Stimulated activated CD4-positive, alpha-beta T cell treated with anti-CD3 and anti-CD28 coated beads, Interleukin-2, amount 100 ng/mL, for 24 hours (primary cell): ENCODE measurements at places on chromosomes 1 and 21.
A peak's percentile ranks its signal among the peaks of the same experiment; 100 is the strongest.

GRCh38 chr1:232980986-232981560 lies 30.7 kb downstream of the NTPCR start:
- no peak for DNase-seq

DNA sequence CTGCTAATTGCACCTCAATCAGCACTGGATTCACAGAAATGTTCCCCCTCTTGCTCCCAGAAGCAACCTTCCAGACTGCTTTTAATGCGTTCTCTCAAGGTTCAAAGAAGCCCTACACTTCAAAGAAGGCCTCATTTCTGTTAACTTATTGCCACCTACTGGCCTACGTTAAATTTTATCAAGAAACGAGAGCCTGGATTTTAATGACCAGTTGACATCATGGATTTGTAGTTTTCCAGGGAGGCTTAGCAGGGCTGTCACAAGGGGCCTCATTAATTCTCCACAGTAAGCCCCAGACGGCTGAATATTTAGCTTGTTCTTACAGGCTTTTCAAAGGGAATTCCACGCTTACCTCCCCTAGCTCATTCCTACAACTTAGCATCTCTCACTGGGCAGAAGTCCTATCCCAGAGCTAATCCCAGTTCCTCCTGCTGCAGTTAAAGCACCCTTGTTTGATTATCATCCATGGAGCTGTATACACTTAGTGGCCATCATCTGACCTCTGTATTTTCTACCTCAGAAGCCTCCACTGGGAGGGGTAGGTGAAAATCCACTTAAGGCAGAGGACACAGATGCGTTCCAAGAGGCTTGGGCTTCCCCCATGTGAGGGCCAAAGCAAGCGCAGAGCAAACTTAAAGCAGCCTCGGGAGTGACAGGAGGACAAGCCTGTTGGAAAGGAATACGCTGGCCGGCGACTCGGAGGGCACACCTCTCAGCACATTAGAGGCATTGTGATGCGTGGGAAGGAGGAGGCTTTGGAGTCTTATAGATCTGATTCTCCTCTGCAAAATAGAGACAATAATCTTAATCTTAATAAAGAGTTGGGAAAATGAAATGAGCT lies 32.2 kb upstream of the CYP4X1 start:
- DNase-seq, result no peak

DNA sequence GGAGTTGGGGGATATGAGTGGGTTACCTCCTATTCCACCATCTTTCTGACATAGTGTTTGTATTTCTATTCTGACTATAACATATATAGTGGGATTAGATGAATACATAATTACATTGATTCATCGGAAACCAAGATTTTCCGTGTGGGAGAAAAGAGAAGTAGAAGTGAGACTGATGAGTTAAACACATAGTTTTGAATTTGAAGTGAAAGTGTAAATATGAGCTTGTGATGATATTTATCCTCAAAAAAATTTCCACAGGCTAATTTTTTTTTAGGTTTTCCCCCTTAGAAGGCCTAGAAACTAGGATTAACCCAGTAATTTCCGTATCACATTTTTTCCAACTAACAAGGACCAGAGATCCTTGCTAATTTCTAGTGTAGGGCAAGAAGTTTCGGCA lies 6.9 kb downstream of the CD1B start:
- DNase-seq, result no peak

GRCh38 chr1:21644906-21645305 lies 24.3 kb downstream of the RAP1GAP start:
- DNase-seq, result no peak

DNA sequence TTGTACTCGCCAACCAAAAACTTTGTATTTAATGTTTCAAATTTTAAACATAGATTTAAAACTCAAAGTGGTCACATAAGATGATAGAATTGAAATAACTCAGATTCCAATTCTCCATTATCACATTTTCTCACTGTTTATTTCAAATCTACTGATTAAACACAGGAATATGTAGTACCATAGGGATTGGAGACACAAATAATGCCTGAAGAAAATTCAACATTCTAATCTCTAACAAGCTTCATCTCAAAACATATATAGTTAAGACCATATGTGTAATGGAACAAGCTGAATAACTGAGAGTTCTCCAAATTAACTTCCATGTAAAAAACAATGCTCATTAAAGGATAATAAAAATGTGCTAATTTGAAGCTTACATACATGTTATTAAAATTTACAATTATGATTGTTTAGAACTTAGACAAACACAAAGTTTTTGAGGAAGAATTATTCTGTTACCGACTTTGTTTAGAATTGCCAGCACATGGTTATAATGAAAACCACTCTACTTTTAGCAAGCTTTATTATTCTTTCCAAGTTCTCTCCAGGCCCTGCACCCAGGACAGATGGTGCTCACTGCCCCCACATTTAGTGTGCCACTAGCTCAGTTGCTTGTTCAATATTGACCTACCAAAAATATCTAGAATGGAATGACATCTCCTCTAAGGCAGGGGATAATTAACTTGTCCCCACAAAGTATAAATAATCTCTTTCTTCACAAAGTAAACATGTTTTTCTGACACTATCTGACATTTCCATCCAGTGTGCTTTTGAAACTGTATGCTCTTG lies 467.2 kb downstream of the TTLL7 start:
- DNase-seq, result no peak

GRCh38 chr1:243233908-243234307 lies 21.2 kb downstream of the CEP170 start:
- no peak for DNase-seq

DNA sequence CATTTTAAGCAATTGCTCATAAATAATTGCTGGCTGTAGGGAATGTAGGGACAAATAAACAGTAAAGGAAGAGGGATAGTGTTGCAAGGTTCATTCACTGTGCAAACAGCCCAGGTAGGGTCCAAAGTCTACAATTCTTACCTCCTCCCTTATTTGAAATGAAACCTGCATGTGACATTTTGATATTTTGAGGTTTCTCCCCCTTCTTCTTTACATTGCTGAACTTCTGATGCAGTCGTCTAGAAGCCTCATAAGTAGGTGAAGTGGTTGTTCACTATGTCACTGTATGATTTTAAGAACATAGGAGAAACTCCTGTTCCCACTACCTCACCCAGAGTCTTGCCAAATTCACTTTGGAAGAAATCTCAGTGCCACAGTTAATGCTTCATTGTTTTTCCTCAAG lies 16.1 kb downstream of the F5 start:
- no peak for DNase-seq

DNA sequence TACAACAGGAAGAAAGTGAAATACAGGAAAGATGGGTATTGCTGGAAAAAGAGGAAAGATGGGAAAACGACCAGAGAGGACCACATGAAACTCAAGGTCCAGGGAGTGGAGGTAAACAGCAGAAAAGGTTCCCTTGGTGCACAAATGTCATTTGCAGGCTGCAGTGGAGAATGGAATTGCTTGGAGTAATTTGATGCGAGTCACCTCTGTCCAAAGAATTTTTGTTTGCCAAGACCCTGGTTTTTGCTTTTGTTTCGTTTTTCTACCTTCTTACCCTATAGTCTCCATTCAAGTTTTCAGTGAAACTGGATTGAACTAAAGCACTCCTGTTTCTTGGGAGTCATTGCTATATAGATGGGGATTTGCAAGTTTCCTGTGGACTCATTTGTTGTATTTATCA lies 464.3 kb downstream of the CAMTA1 start:
- DNase-seq, result no peak

- DNase-seq, result no peak
Observed at GRCh38 chr1:230424391-230425251, 1.5 kb downstream of the PGBD5 start.

DNA sequence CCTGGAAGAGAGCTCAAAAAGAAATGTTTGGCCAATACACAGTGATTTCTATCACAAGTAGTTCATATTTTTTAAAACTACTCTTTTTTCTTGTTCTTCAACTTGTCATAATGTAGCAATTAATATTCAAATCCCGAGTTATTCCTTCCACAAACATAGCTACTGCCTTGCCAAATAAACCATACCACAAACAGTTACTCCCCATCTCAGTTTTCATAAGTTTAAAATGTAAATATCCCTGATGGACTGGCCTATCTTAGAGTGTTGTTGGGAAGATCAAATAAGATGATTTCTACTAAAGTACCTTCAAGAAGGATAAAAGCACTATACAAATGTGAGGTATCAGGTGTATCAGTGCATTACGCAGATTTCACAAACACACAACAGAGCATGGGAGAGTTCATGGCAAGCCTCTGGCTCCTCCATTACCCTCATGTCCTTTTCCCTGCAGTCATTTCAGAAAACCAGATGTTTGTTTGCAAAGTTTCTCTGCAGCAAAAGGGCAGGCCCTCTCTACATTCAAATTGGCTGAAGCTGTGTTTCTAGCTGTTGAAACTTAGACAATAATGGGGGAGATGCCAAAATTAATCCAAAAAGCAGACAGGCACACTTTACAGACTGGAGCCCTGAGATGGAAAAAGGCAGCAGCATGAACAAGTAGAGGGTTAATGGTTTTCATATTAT lies 16.1 kb downstream of the WLS start:
- DNase-seq, result no peak

- DNase-seq, result no peak
Observed at GRCh38 chr1:210821615-210822014, 312.3 kb downstream of the KCNH1 start.

- DNase-seq, result no peak
Observed at GRCh38 chr1:109716570-109717090, 4.6 kb downstream of the GSTM5 start.

- DNase-seq, result no peak
Observed at GRCh38 chr1:6842301-6842700, 57.0 kb downstream of the CAMTA1 start.

GRCh38 chr1:51519048-51519864 lies at the start of gene EPS15:
Gene EPS15, minus strand, starts transcription at chr1:51519266. Its CDS starts 35 bp downstream, at chr1:51519231.
- peak; percentile 85 for DNase-seq

DNA sequence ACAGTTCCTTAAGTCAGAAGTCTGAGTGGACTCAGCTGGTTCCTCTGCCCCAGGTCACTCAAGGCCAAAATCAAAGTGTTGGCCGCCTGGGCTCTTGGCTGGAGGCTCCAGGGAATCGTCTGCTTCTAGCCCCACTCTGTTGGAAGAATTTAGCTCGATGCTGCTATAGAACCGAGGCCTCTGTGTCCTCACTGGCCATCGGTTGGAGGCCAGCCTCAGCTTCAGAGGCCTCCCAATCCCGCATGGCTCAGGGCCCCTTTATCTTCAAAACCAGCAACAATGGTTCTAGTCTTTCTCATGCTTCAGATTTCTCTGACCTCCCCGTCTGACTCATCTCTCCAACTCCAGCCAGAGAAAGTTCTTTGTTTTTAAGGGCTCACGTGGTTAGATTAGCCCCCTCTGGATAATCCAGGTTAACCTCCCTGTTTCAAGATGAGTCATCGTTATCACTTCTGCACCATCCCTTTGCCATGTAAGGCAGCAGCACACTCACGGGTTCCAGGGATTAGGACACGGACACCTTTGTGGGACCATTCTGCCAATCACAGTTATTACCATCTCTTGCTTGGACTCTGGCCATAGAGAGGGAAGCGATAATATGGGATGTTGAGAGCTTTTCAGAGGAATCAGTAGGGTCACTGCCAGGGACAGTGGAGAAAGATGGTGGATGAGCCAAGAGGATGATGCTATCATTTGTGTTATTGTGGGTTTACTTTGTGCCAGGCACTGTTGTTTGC lies 13.6 kb downstream of the FHAD1 start:
- DNase-seq, result no peak

- DNase-seq, result no peak
Observed at GRCh38 chr1:118983558-118984041, 4.5 kb downstream of the TBX15 start.

GRCh38 chr1:178939338-178940067 lies 68.6 kb upstream of the ANGPTL1 start:
- no peak for DNase-seq

- DNase-seq, result no peak
Observed at GRCh38 chr1:209249785-209250440, 333.6 kb upstream of the CAMK1G start.

DNA sequence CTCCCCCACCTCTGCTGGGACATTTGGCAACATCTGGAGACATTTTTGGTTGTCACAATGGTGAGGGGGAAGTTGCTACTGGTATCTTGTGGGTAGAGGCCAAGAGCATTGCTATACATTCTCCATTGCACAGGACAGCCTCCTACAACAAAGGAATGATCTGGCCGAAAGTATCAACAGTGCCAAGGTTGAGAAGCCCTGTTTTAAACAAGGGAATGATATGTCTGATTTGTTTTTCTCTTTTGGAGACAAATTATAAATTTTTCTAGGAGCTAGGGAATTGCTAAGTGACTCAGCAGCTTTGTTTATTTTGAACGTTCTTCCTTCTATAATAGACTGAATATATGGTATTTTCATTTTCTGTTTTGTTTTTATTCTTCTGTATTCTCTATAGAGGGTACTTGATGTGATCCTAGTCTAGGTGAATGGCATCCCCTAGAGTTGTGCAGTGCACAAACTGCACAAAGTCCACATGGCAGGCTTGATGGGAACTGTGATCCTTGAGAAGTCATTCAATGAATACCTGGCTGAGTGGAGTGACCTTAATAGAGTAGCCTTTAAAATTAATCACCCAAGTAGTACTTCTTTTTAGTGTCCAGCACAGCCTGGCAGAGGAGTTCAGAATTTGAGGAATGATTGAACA lies 288.6 kb upstream of the USP24 start:
- DNase-seq, result no peak

DNA sequence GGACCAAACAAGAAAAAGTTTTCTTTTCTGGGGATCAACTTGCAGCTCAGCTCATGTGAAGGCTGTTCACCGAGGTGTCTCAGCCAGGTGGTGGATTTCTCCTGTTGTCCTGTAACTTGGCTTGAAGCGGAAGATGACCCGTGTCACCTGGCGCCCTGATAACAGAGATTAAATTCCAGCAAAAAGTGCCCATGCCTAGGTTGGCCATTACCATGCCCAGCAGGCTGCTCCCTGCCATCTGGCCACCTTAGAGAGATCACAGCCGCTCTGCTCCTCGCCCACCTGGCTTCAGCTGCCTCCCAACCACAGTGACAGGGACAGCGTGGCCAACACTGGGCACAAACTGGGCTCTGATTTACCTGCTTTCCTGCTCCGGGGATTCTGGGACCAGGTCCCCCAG lies 149.5 kb downstream of the ZBTB18 start:
- no peak for DNase-seq

DNA sequence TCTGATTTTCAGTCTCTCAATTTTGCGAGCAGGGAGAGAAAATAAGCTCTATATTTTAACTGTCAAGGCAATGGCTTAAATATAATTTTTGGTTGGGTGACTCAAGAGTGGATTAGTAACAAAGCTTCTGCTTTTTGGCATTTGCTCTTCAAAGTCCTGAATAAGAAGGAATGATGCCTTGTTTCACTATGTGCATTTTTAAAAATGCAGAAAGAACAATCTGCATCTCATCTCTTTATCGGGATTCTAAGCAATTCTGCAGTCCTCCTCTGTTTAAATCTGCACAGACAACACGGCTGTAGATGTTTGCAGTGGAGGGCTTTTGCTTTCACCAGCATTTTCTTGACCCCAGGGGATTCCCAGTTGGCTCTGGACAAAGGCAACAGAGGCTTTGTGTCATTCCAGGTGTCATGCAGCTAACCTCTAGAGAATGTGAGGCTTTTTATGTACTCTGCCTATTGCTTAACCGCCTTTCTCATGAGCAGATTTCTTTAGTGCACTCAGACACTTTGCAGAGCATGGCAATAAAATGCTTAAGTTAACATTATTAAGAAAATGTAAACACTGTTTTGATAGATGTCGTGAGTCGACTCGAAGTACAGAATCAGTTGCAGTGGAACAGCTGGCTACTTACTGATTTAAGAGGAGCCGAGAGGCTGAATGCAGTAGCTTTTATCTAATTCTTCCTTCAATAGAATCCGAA lies 783.2 kb upstream of the NEGR1 start:
- no peak for DNase-seq

- DNase-seq, result no peak
Observed at GRCh38 chr1:77825131-77825709, 45.8 kb downstream of the MIGA1 start.

- no peak for DNase-seq
Observed at GRCh38 chr1:26274801-26275425, 5.0 kb upstream of the SH3BGRL3 start.
